ENCODE measurements at places on chromosomes 16 and 17.

- no peak for DNase-seq
These were observed 34.1 kb downstream of the SNX29 start for GRCh38 chr16:12010388-12011251.

DNA sequence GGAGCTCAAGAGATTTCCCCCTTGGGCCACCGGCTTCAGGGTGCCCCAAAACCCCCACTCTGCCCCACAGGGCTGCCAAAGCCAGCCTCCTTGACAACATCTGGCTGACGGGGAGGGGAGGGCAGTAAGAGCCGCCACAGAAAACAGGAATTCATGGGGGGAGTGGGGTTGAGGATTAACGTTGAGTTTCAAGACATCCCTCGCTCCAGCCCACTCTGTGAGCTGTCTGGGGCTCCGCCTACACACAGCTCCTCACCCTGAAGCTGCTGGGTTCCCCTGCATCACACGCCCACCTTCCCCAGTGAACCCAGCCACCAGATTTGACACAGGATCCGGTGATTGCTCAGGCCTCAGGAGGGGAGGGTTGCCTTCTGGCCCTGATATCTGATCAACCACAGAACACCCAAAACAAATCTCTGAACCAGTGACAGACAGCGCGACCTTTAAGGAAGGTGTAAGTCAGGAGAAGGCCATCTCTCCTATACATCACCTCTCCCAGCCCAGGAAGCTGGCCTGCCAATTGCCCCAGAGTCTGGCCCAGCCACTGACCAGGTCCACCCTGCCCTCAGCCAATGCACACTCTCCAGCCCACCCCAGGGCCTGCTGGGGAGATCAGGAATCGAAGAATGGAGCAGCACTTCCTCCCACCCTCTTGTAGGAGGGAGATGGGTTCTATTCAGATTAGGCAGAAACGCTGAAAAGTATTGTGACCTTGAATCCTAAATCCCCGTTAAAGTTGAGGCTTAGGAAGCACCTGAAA lies 132.1 kb downstream of the CLEC16A start:
- DNase-seq: peak; percentile 25

GRCh38 chr17:1362065-1362848 lies 37.8 kb downstream of the YWHAE start:
- DNase-seq: no peak

DNA sequence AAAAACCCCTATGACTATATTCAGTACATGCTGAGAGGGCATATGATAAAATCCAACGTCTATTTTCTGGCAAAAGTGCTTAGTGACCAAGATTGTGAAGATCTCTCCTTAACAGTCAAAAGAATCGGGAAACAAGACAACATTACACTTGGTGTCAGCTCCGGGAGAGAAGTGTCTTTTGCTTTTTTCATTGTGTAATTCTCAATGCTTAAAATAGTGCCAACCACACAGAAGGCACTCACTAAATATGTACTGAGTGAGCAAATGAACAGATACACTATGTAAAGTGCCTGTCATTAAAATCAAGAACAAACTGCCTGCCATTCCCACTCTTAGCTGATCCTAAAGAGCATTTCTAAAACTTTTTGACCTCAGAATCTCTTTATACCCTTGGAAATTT lies 34.1 kb downstream of the VPS53 start:
- DNase-seq: no peak

DNA sequence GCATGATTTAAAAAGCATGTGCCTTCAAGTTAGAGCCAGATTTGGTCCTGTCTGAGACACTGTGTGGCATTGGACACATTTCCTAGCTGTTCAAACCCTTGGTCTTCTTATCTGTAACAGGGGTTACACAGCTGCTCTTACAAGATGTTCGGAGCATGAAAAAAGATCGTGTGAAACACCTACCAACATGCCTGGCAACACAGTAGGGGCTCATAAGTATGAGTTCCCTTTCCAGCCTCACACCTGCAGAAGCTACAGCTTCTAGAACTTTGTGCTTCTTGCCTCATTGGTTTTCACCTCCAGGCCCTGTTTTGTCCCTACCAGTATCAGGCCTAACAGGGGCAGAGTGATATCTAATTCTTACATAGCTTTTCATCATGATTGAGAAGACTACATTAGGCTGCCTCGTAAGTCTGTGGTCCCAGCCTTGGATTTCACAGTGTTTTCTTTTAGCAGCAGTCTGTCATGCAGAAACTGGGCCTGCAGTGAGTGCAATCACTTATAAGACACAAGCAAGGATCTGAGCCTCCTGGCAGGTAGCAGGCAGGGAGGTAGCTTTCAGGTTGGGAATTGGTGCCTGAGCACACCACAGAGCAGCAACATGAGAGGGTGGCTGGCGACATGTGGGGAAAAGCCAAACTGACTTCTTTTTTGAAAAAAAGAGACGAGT lies 78.8 kb downstream of the CCDC182 start:
- DNase-seq: no peak

- no peak for DNase-seq
These were observed 256.1 kb upstream of the SOX9 start for GRCh38 chr17:71864755-71865154.

DNA sequence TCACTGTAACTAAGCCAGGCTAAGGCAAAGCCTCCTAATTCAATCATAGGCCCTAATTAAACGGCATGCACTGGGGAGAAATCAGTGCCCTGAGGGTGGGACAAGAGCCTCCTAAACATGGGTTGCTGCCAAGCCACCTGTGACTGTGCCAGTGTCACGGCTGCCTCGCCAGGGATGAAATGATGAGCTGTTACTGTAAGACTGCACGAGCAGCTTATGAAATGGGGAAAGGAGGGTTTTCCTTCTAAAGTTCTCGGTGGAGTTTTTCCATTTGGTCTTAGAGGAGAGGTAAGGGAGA lies 12.7 kb downstream of the TMEM11 start:
- no peak for DNase-seq

DNA sequence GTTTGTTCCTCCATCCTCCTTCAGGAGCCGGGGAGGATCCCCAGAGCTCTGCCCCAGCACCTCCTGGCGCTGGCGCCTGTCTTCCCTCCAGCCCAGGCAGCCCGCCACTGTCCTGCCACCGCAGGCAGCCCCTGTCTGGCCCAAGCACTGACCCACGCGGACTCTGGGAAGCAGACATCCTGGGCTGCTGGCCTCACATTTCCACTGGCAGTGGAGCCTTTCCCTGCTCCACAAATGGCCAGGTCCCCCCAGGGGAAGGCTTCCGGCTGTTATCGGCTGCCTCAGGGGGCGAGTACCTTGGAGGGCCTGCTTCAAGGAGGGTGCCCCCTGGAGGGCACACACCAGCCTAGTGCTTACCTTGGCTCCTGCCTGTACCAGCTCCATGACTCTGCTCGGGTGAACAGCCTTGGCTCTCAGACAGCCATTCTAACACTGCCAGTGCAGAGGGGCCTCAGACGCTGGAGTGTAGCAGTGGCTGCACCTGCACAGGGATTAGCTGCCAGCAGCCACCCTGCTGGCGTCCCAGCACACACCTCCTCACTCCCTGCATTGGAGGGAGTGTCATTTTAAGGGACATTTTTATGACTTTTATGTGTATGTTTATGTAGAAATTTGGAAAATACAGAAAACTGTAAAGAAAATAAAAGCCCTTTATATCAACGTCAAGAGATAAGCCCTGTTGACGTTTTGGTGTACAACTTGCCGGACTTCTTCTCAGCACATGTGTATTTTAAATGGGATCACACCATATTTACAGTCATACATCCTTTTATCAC lies 21.0 kb downstream of the ACE start:
- peak; percentile 72 for DNase-seq

DNA sequence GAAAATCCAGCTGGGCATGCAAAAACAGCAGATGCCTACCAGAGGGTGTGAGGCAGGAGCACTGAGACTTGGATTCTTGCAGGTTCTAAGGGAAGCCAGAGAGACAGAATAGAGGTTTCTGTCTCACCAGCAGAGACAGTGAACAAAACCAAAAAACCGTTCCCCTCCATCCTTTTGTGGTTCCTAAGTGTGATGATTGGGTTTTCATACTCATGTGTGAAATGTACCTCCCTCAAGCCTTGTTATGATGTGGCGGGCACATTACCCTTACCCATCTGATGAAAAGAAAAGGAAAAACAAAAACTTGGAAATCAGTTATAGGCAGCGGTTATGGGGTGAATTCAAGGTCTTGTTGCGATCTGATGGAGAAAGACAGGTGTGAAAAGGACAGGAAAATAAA lies 172.6 kb upstream of the CDH13 start:
- no peak for DNase-seq

DNA sequence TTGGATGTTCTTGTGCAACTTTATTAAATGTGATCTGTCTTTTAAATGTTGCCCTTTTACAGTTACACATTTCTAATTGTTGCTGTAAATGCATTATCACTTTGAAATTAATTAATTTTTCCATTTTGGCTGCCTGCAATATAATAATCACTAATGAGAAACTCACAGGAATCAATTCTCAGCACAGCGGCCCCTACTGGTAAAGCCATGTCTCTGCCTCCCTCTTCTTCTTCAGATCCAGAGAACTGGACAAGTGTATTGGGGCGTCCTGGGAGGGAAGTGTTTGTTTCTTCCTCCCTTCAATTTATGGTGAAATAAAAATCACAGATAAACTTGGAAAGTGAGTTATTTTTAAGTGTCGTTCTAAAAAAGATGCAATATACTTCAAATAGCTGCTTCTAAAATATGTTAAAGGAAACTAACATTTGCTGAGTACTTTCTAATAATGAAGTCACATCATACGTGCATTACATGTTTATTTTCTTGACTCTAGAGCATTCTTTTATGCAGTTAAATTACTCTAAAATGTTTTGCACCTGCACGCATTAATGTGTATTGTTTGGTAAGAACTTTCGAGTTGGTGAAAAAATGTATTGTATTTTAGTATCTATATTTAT lies 338.0 kb downstream of the WWOX start:
- no peak for DNase-seq

GRCh38 chr16:30526137-30526822 lies at the start of gene ZNF768:
Gene ZNF768 (minus strand): TSS chr16:30526566. CDS start chr16:30526413, 153 bp downstream.
- DNase-seq: peak; percentile 60

GRCh38 chr16:66414891-66415290 lies 12.2 kb upstream of the BEAN1 start:
- no peak for DNase-seq

DNA sequence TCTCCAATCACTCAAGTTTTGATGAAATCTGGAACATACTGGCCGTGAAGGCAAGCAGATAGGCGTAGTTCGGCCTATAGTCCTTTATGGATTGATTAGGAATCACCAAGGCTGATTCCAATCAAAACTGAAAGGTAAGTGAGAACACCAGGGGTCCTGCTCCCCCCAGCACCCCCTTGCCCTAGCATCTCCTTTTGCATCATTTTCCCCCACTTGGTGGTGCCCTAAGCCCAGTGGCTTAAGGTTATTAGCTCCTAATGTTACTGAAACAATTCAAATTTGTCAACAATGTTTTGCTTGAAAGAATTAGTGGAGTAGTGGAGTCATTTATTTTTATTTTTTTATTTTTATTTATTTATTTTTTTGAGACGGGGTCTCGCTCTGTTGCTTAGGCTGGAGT lies 4.9 kb downstream of the SLFN14 start:
- no peak for DNase-seq

- peak; percentile 27 for DNase-seq
These were observed 70.9 kb downstream of the GNAO1 start for GRCh38 chr16:56262148-56262547.

GRCh38 chr16:57019746-57020145 lies 30.4 kb downstream of the NLRC5 start:
- DNase-seq: no peak

GRCh38 chr17:10118788-10119130 lies 79.6 kb downstream of the GAS7 start:
- peak; percentile 26 for DNase-seq

GRCh38 chr17:58335061-58335731 lies 6.6 kb upstream of the TSPOAP1 start:
- DNase-seq: no peak

DNA sequence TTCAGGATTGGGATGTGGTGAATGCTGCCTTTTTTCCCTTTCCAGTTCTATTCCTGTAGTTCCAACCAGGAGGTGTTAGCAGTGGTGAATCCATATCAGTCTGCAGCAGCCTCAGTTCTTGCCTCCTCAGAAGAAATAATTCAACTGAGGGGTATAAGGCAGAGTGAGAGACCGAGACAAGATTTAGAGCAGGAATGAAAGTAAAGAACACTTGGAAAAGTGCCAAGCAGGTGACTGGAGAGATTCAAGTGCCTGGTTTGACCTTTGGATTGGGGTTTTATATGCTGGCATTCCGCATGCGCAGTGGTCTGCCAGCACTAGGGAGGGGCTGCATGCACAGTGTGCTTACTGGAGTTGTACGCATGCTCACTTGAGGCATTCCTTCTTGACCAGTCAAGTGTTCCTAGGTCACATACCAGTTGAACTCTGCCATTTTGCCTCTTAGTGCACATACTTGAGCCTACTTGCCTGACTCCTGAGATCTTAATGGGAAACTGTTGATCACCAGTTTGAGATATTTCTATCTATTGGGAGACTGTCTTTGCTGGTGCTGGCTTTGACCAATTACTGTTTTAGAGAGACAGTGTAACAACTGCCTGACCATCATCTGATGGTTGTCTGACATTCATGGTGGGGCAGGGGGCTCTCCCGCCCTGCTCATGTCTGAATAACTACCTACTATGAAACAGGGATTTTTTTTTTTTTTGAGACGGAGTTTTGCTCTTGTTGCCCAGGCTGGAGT lies 680 bp upstream of the CCL15 start:
- no peak for DNase-seq

DNA sequence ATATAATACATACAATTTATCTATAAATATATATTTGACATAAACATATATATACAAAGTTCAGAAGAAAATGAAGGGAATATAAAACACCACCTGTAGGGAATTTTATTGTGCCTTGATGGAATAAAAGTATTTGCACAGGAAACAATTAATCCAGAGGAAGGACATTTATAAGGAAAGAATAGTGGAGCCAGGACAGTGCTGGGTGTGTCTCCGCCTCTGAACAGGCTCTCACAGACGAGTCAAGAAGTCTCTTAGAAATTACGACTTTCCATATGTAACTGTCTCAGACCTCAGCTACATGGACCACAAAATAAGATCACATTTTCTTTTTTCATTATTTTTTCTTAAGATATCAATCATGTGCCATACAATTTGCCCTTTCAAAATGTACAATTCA lies 93.9 kb downstream of the TMEM114 start:
- no peak for DNase-seq

DNA sequence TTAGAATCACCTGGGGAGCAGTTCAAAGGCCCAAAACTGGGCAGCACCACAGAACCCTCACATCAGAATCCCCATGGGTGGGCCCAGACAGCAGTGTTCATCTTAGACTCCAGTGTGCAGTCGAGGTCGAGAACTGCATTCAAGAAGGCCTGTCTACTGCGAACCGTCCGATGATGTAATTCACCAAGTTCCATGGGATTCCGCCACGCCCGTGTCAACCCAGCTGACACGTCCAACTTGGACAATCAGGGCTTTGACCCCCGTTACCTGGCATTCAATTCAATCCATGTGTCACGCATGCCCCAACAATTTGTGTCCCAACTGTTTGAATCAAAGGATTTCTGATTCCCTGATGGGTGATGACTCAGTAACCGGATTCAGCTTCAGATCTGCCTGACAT lies 9.2 kb downstream of the HSBP1 start:
- no peak for DNase-seq

All from ELF-1 (cell line).